Putamen (tissue), 1 donor: ENCODE measurements at places on chromosomes 6 and 20.

DNA sequence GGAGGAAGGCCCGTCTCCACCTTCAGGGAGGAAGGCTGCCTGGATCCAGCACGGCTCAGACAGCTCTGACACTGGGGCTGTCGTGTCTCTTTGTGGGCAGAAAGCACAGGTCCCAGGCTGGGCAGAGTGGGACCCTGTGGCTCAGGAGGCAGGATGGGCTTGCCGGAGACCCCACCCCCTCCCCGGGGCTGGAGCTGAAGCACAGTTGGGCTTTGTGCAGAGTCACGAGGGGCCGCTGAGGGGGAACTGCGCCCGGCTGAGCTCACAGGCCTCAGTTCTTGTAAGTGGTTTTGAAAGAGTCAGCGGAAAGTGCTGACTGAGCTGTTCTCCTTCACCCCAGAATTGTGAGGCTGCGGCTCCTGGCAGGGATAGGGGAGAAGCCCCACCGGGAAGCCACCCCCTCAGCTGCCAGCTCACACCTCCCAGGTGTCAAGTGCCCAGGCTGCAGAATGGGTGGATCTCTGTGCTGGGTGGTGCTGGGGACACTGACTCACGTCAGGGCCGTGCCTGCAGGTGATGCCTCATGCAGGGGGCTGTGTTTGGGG lies 145.5 kb upstream of the RNF24 start:
- peak; percentile 83 for DNase-seq

GRCh38 chr20:11234608-11235007 lies 560.8 kb upstream of the JAG1 start:
- no peak for DNase-seq

DNA sequence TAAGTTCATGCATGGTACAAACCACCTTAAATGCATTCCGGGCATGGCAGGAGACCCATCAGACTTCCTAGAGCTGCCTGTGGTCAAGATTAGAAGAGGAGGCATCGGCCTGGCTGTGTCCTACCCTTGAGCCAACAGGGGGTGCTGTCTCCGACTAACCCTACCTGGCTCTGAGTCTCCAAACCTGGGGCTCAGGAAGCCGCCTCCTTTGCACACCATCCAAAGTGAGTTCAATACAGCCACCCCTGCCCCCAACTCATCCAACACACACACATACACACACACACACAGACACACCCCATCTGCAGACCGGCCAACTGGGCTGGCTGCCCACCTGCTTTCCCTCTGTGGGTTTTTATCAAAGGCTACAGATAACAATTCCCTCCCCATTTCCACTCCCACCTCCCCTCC lies 77.0 kb downstream of the JPH2 start:
- DNase-seq: no peak

GRCh38 chr6:37731371-37731770 lies 33.7 kb upstream of the MDGA1 start:
- DNase-seq: no peak

DNA sequence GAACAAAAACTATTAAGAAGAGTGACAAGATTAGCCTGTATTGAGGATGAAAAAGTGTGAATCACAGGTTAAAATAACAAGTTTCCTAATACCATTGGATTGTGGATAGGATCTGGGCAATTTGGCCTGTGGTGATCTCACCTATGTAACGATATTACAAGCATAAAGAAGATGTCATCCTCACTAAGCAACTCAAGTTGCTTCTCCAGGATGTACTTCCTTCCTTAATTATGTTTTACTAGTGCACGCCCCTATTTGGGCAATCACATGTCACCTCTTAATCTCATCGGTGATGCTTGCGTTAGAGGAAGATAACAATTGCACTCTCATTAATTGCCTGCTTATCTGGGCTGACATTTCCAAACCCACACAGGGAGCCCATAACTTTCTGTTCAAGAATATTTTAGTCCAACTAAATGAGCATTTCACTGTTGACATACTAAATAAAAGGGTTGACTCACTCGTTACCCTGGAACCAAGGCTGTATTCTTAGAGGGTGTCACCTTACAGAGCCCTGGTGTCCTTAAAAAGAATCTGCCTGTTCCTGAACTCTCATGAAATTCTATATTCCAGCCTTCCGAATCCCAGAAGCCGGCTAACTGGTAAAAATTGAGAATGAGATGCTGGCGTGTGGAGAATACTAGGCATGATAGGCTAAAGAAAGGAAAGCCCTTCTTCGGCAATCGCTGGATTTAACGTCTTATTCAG lies 88.2 kb upstream of the ATXN1 start:
- DNase-seq: no peak

- DNase-seq: no peak
These were observed 307.2 kb downstream of the FRK start for GRCh38 chr6:115753446-115753845.

DNA sequence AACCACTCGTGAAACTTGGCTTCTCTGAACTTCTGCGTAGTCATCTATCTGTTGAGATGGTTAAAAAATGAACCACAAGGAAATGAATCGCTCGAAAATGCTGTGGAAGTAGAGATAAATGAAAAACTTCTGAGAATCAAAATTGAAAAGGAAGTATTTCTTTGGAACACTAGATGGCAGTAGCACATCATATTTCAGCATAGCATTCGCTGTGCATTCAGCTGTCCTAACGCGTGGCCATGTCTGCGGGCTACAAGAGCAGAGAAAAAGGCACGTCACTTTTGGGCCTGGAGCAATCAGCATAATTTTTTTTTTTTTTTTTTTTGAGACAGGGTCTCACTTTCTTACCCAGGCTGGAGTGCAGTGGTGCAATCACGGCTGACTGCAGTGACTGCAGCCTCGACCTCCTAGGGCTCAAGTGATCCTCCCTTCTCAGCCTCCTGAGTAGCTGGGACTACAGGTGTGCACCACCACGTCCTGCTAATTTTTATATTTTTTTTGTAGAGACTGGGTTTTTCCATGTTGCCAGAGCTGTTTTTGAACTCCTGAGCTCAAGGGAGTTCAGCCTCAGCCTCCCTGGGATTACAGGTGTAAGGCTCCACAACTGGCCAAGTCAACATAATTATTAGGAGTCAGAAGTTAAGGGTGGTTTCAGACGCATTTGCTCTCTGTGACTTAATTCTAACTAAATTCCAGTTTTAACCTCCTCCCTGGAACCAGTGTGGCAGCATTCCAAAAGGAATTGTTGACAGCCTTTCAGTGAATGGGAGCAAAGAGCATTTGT lies 8.8 kb upstream of the PERP start:
- peak; percentile 70 for DNase-seq

- no peak for DNase-seq
These were observed 426.0 kb upstream of the SULF2 start for GRCh38 chr20:48211238-48211637.

DNA sequence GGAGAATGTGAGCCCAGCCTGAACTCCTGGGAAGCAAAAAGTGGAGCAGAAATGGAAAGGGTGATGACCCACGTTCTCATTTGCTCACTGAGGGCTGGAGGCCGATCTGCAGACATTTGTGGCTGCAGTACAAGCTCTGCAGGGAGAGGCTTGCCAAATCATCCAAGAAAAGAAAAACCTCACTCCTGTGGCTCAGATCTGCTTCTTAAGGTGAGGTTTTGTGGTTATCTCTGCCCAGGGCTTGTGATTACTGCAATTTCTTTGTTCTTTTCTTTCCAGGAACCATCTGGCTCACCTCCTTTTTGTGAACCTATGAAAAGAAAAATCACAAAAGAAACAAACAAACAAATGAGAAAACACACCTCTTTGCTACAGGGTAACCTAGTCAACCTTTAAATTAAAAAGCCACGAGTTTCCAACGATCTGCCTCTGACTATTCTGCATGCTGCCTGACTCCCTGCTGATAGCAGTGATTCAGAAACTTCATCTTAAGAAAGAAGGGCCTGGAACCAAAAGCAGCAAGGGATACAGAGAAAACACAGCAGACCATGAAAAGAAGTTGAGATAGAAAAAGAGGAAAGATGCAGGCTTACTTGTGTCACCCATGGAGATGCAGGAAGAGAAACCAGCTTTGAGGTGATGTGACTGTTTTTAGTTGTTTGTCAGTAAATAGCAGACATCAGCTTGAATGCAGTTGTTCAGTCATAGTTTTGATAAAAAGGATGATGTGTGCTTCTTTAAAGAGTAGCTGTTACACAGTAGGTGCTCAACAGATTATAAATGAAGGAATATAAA lies 165.1 kb downstream of the LMBRD1 start:
- DNase-seq: no peak

DNA sequence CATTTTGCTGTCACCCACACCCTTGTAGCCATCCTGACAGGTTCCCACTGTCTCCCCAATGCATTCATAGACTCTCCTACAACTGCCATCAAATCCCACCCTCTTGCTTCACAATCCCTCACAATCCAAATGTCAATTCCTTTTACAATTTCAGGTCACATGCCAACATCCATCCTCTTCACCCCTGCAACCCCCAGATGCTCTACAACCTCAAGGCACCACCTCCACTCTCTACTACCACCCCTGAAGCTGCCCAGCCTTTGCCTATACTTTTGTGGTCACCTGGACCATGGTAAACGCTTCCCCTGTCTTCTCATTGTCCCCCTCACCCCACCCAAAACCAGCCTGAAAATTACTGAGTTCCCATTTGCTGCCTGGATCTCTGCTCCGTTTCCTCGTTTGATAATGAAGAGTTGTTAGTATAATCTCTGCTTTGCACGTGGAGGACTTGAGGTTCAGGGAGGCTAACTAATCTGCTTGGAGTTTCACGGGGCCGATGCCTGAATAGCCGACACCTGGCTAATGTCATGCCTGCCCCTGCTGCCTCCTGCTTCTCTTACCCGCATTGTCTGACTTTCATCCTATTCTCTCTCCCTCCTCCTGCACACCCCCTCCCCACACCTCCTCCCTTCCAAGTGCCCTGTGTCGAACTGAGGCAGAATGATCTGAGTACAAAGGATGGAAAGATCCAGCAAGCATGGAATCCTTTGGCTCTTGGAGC lies 82.4 kb upstream of the TOX2 start:
- no peak for DNase-seq

DNA sequence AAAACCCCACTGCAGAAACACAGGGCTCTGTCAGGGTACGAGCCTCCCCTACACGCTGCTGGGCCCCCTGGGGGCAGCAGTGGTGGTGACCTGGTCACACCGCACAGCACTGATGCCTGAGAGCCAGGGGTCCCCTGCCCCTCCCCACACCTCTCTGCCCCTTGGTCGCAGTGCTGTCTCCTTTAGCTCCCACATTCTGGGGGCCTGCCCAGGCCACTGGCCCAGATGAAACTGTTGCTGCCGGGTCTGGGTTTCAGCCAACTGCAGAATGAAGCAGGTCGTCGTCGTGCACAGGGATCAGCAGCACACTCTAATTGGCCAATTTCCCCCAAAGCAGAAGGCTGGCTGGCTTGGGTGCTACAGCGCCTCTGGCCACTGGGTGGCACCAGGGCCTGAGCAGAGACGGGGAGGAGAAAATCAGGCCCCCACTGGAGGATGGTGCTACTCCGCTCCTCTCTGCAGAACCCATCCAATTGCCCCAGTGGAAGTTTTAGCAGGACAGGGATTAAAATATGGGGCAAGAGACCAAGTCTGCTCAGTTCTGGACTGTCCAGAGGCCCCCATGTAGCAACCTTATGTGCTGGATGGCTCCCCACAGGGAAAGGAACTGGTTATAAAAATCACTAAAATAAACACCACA lies 26.1 kb downstream of the DIDO1 start:
- DNase-seq: peak; percentile 64

- DNase-seq: no peak
These were observed 1.5 kb downstream of the FOXC1 start for GRCh38 chr6:1611322-1611571.

DNA sequence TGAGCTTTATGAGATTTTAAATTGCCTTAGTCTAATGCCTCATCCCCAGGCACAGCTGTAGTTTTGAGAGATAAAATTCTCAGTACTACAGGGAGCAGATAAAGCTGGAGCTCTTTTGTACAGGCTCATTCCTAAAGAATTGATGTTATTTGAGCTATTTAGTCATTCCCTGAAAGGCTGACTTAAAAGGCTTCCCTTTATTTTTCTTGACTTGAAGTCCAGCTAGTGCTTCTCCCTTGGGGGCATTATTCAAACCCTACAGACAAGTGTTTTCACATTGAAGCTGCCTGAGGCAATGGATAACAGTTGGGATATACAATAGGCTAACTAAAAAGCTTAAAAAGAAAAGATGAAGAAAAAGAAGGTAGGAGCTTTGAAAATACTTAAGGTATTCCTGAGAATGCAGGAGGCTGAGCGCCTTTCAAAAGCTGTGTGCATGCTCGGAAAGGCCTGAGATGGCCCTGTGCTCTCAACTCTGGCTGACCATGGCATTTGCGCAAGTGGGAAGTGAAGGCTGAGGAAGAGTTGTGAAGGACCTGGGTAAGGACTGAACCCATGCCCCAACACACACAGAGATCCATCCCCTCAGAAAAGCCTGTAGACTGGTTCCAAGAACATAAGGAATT lies 315.1 kb downstream of the SMOC2 start:
- DNase-seq: no peak

GRCh38 chr6:157193443-157193996 lies 129.8 kb downstream of the TMEM242 start:
- no peak for DNase-seq

DNA sequence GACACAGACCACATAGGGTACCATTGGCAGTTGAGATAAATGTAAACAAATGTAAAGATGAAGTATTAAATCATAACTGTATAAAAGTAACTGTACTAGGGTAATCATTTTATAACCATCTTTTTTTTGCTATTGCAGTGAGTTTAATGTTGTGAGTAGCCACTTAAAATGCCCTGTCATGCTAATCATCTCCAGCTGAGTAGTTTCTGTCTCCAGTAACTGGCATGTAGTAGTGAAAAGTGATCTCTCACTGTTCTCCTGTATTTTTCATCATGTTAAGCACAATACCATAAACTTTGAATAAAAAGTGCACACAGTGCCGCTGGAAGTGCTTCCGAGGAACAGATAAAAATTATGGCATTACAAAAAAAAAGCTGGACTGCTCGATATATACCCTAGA lies 45.0 kb upstream of the OPRM1 start:
- DNase-seq: no peak
